CD4-positive, CD25-positive, alpha-beta regulatory T cell (primary cell): ENCODE measurements at places on chromosomes 3 and 15. TPM values are rescaled to one million over a fixed set of nuclear protein-coding genes. Genes with fewer than 3 reads are reported as not detected.

The MKRN2OS gene
- polyA plus RNA-seq: not detected

The DAZL gene
- polyA plus RNA-seq: not detected

DNA sequence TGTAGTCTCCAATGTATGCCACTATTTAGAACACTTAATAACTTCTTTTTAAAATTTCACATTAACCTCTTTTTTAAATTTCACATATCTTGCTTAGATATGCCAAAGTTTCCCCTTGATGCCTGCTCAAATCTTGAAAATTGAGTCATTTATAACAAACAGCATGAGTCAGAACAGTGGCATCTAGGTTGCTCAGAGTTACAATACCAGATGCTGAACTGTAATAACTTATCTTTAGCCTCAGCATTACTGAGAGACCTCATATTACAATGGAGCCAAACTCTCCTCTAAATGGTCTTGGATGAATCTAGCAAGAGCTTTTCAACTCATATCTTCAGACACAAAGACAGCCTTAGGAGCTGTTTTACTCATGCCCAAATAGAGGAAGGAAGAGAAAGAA, 439.3 kb upstream of the ARPP21 start:
- DNase-seq: no peak
- no peaks in the 10 kb centered on the region for H3K4me1 ChIP-seq
- no peak overlapping the region for H3K27ac ChIP-seq

DNA sequence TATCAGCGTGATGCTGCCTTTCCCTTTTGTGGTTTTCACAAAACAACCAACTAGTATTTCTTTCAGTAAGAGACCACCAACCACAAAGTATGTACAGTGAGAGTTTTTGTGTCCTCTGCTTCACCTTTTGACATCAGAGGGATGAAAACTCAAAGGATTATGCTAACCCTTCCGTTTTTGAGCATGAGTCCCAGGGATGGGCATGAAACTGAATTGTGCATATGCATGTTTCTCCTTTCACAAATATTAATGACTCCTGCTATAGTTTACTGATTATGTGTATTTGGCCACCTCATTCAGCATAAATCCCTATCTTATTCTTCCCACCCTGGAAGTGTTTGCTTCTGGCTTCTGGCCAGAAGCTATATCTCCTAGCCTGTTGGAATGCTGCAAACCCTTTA, 59.2 kb downstream of the RSRC1 start:
- no peak overlapping the region for H3K4me3 ChIP-seq
- H3K27me3 ChIP-seq: no peaks in the 10 kb centered on the region
- H3K4me1 ChIP-seq: no peaks in the 10 kb centered on the region
- DNase-seq: no peak
- no peak overlapping the region for H3K27ac ChIP-seq
